Activated CD8-positive, alpha-beta memory T cell treated with anti-CD3 and anti-CD28 coated beads, Interleukin-2, amount 10 ng/mL, durations not matched to agents 7 days and 5 days (primary cell): ENCODE measurements at places on chromosomes 11 and 22. TPM values are rescaled to one million over a fixed set of nuclear protein-coding genes. Genes with fewer than 3 reads are reported as not detected.
A peak's percentile ranks its signal among the peaks of the same experiment; 100 is the strongest.

DNA sequence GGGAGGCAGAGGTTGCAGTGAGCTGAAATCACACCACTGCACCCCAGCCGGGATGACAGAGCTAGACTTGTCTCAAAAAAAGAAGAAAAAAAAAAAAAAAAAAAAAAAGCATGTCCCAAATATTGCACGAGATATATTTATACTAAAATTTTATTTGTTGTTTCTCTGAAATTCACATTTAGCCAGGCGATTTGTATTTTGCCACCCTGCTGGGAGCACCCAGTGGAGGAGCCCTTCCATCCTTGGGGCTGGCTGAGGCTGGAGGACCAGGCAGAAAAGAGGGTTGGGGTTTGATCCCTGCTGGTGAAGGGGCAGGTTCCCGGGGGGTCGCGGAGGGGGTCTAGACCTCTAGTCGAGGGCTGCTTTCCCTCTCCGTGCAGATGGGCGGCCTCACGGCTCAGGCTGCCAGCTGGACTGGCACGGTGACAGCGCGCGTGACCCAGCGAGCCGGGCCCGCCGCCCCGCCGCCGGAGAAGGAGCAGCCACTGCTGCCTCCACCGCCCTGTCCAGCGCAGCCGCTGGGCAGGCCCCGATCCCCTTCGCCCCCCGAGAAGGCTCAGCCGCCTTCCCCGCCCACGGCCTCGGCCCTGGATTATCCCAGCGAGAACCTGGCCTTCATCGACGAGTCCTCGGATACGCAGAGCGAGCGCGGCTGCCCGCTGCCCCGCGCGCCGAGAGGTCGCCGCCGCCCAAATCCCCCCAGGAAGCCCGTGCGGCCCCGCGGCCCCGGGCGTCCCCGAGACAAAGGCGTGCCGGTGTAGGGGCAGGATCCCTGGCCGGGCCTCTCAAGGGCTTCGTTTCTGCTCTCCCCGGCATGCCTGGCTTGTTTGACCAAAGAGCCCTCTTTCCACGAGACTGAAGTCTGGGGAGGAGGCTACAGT, 952 bp upstream of the CATSPERZ start:
- DNase-seq: no peak

GRCh38 chr11:33667819-33668467, 32.7 kb downstream of the C11orf91 start:
- no peak for DNase-seq

DNA sequence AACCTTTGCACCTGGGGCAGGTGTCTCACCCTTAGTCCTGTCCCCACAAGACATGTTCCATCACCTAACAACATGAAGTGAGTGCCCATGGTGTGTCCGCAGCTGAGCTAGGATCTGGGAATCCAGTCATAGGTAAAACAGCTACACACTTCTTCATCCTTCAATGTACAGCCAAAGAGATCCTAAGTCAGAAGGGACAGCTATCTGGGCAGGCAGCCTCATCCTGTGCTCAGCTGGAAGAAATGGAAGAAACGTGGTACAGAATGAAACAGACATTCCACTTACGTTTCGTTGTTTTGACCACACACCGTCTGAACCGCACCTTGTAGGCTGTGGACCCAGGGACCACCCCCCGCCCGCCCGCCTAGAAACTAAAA, 30.8 kb downstream of the PDGFB start:
- DNase-seq: no peak

- DNase-seq: no peak
These were observed 22.5 kb downstream of the PRRG4 start for GRCh38 chr11:32852207-32852606.

- peak; percentile 62 for DNase-seq
These were observed 582 bp downstream of the SREBF2 start for GRCh38 chr22:41833369-41834004.

- no peak for DNase-seq
These were observed 46.1 kb downstream of the PISD start for GRCh38 chr22:31615940-31616314.

DNA sequence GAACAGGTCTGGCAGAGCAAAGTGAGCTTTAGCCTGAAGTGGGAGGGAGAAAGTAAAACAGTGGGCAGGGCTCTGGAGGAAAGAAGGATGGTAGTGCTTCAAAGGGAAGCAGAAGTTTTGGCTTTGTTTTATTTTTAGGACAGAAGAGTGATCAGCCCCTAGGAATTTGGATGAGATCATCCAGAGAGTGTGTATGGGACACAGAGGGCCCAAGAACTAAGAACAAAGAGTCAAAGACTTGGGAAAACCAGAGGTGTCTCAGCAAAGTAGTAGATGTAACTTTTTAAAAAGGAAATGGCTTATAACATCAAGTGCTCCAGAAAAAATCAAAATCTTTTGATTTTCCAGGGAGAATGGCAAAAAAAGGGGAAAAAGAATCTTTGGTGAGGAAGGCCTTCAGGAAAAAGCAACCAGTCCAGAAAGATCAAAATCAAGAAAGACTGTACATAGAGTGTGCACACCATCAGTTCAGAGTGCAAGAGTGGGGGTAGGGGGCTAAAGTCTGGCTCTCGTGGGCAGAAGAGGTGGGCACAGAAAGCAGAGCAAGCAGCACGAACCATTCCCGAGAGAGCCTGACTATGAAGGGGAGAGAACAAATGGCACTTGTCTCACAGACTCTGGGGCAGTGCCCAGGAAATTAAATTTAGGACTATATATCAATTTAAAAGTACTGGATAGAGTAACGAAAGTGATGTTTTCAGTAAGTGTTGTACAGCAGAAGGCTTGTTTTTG, 30.0 kb downstream of the MAPK1 start:
- no peak for DNase-seq

DNA sequence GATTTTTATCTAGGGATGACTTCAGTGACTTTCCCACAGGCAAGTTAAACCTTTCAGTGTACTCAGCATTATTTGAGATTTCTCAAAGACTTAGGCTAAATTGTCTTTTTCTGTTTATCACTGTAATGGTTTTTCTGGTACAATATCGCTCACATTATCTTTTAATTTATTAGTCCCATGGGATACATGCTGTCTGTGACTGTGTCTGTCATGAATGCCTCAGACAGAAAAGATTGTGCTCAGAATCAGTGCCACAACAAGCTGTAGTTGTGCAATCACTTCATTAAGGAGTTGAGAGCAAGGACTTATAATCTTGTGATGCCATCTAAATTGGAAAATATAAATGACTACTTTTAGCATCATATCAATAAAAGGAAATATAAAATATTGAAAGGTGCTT, 2374.2 kb upstream of the RAG2 start:
- no peak for DNase-seq

DNA sequence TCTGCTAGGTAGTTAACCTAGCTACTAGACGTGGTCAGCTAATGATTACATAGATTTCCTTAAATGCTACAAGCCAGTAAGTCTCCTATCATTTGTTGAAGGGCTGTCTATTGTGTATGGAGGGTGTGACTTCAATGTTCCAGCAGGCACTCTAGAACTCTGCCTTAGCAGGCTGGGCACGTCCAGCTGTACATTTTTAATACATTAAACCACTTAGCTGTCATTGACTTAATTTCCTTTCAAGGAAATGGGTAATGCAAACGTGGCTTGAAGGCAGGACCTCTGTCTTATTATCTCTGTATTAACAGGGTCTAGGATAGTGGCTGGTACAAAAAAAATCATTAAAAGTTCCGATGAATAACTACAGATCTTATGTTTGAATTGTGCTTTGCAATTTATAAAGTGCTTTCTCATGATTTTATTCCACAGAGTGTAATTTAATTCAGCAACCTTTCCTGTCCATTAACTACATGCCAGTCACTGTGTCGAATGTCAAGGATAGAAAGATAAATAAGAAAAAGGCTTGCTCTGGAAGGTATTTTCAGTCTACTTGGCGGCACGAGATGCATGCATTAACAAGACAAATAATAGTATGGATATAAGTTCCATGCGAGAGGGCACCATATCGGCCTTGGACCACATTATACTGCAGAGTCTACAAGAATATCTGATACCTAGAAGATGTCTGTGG, 60.3 kb downstream of the APOL3 start:
- DNase-seq: no peak

Gene APOL4
- 22.6 TPM for total RNA-seq

Gene EIF3M
- 233 TPM for total RNA-seq
